ENCODE measurements at places on chromosomes 5 and 9.
A peak's percentile ranks its signal among the peaks of the same experiment; 100 is the strongest.

DNA sequence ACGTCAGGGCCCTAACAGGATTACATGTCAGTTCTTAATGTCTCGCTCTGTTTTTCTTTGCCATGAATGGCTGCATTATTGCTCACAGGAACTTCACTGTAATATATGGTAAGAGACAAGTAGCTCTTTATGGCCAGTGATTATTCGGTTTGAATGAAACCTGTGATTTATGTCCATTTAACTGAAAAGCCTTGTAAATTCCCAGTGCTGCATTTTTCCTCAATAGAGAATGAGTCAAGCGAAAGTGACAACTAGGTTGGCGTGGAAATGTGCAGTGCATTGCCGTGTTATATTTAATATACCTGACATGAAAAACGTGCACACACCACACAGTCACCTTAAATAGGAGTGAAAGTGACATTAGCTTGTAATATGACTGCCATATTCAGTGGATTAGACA, 163.1 kb downstream of the PBX3 start:
- DNase-seq = no peak

- DNase-seq = no peak
Measured at GRCh38 chr5:64632251-64632650, 58.1 kb upstream of the SHISAL2B start.

GRCh38 chr9:98881356-98881755, 62.4 kb upstream of the COL15A1 start:
- no peak for DNase-seq

DNA sequence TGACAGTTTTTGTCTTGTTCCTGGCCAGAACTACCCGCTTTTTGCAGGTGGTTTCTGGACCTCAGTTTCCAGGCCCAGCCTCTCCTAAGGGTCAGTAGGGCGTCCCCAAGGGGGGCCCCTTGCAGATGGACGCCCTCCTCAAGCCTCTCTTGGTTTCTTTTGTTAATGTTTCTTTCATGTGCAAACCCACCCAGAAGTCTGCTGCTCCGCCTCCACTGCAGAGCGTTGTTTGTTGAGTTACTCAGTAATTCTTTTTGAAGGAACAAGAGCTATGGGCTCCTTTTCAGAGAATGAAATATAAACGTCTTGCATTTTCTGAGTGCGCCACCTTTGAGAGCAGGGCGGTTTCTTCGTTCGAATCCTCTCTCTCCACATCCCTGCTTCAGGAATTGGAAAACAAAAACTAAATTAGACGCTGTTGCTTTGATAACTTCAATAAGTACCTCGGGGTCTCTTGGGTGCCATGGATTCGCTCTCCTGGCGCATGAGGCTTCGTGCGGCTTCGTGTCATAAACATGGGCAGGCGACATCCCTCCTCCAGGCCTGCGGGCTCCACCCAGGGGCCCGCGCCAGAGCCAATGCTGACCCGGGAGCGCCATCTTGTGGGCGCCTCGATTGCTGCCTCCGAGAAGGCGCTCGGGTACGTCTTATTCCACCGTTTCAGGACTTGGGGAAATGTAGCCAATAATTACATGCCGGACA, 38.3 kb upstream of the CKMT2 start:
- peak; percentile 55 for DNase-seq

GRCh38 chr9:137534256-137535119, 15.7 kb downstream of the PNPLA7 start:
- peak; percentile 42 for DNase-seq

GRCh38 chr9:130897105-130897751, 616 bp upstream of the QRFP start:
- no peak for DNase-seq

DNA sequence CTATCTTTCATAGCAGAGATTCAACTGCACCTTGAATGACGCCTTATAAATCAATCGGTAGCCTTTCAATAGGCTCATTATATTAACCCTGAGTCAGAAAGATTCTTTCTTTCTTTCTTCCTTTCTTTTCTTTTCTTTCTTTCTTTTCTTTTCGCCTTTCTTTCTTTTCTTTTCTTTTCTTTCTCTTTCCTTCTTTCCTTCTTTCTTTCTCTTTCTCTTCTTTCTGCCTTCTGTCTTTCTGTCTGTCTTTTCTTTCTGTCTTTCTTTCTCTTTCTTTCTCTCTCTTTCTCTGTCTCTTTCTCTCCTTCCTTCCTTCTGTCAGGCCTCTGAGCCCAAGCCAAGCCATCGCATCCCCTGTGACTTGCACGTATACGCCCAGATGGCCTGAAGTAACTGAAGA, 86.0 kb upstream of the CLINT1 start:
- no peak for DNase-seq

- DNase-seq = peak; percentile 74
Measured at GRCh38 chr5:20601678-20602100, 613.7 kb upstream of the CDH18 start.

DNA sequence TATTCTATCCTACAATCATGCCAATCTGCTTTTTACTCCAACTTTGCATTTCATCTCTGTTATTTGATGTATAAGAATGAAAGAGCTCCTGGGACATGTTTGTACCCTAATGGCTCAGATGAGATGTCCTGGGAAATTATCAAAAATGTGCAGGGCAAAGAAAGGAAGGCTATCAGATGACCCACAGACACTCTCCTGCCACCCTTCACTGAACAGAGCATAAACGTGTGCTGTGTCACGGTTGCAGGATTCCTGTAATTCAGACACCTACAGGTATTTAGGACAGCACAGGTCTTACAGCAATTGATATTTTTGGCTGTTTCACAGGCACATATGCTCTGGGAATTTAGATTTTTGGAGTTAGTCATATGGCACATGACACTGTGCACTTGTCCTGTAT, 149.2 kb upstream of the GAS1 start:
- no peak for DNase-seq

GRCh38 chr9:34992376-34992951, 2.9 kb downstream of the DNAJB5 start:
- DNase-seq = peak; percentile 51

GRCh38 chr9:89839952-89840351, 235.1 kb downstream of the GADD45G start:
- DNase-seq = no peak

Measured in Caki2 (cell line).